MCF 10A (cell line): ENCODE measurements at places on chromosomes 6 and 20. TPM values are rescaled to one million over a fixed set of nuclear protein-coding genes. Genes with fewer than 3 reads are reported as not detected.

- DNase-seq = peak; percentile 65
These were observed 12.0 kb downstream of the PFDN4 start for GRCh38 chr20:54219751-54220426.

DNA sequence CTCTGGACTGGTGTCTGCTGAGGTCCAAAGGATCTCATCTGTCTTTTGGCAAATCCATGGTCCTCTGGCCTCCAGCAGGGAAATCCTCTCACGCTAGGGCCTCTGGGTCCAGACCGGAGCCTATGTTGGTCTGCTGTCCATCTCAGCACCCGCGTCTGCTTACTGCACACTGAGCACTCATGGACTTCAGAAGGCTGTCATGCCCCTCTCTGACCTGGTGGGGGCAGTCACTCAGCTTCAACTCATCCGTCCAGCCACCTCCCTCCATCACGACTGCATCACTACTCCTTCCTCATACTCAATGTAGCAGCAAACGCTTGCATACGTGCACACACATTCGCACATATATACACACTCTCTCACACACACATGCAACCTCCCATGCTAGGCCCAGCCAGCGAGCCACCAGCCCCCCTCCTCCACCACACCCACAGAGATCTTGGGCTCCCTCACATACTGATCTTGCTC, 33.3 kb downstream of the GABRR2 start:
- peak; percentile 85 for DNase-seq

The DNMT3B gene
- 1.3 and 2.0 TPM in 2 replicates for total RNA-seq

The CST4 gene
- not detected in 2 replicates for total RNA-seq

The ACAT2 gene
- total RNA-seq = 13.4 and 46.0 TPM in 2 replicates
